GM12878 (cell line): ENCODE measurements at places on chromosomes 5 and 9.

GRCh38 chr5:123429221-123429954 is 6.2 kb upstream of the CEP120 start:
- DNase-seq = no peak

- DNase-seq = no peak
Observed at GRCh38 chr5:163458778-163459385, 1.0 kb downstream of the NUDCD2 start.

DNA sequence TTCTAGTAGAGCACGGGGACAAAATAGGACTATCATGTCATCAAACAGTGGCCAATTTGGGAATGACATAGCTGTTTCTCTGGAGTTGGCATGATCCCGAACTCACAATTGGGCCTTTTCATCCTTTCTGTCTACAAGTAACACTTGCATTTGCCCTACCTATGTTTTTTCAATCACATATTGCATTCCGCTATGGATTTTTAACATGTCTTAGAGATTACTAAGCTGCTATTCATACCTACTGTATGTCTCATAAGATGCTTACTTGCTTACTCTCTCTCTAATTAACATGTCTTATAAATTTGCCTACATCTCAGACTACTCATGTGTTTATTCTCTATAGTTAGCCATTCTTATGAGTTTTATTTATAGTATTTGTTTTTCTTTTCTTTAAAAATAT is 341.2 kb upstream of the CTNND2 start:
- no peak for DNase-seq

- DNase-seq = no peak
Observed at GRCh38 chr9:131579789-131580211, 34.5 kb downstream of the PRRT1B start.

DNA sequence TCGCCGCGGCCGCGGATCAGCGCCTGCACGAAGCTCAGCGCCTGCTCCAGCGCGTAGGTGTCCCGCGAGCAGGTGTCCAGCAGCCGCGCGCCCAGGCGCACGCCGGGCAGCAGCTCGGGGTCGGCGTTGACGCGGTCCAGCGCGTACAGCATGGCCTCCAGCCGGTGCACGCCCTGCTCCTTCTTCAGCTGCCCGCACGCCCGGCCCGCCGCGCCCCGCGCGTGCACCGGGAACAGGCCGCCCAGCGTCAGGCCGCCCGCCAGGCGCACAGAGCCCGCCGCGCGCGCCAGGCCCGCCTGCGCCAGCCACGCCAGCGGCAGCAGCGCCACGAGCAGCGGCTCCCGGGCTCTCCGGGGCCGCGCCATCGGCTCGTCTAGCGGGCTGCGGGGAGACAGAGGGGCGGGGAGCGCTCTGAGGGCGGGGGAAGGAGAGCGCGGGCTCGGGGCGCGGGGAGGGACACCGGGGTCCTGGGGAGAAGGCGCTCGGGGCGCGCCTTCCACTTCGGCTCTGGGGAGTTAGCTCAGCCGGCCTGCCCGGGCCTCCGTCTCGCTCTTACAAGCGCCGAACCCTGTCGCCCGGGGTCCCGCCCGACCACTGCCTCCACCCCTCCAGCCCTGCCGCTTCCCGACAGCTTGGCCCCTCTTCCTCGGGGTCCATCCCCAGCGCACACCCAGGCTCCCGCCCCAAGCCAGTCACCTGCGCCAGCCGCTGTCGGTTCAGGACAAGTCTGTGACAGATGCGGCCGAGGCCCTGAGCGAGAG is at the start of gene GRM6:
GRM6 (minus strand) TSS at position 741 of the 761 bp plus-strand sequence; CDS start at position 365, 376 bp downstream.
- DNase-seq = no peak

DNA sequence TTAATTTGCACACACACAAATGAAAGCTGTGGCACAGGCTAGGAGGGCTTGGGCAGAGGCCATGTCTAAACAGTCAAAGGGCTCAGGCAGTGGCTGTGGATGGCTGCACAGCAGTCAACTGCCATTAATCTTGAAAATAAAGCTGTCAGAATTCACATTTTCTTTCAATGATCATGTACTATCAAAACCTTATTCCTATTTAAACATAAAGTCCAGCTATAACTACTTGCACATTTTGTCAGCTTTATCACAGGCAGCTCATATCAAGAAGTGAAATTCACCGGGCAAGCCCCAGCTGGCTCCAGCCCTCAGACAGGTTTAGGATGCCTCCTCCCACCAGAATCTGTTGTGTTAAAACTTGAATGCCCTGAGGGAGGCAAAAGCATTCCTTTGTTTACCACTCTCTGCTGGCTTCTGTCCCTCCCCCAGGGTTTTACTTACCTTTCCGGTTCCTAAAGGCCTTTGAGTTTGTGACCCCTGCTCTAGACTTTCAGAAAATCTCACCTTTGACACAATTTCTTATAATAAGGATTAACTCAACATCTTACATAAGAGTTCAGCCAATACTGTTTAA is 54.9 kb upstream of the GRAMD2B start:
- no peak for DNase-seq

GRCh38 chr9:69627281-69627680 is 44.9 kb downstream of the APBA1 start:
- DNase-seq = no peak

GRCh38 chr9:109238655-109239054 is 71.6 kb upstream of the FRRS1L start:
- DNase-seq = no peak

- no peak for DNase-seq
Observed at GRCh38 chr5:81010336-81011169, 50.4 kb downstream of the RASGRF2 start.

DNA sequence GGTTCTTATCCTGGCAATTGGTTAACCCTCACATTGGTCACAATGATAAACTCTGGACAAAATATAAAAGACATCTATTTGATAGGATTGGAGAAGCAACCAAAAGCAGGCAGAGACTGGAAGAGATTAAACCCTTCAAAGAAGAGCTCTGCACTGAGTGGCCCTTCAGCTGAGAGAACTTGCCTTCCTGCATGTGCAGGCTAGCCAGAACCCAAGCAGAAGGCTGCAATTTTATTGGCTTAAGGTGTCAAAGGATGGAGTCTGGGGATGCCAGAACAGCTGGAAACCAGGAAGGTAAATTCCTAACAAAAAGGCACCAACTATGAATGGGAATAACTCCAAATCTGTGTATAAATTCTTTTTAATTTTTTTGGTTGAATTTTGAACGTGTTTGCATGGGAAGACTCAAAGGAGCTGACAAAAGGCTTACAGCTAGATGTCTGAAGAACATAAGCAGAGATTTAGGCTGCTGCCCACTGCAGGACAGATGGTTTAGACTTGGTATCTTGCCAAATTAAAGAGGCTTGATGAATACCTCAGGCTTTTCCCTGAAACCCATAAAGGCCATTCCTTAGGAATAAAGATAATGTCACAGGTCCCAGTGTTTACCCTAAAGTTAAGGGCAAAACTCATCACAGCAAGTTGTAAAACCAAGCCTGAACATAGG is 66.3 kb downstream of the NR2F1 start:
- DNase-seq = no peak

GRCh38 chr5:135110785-135111596 is 77.0 kb upstream of the PITX1 start:
- no peak for DNase-seq

GRCh38 chr5:14364576-14365472 is 216.8 kb upstream of the OTULINL start:
- DNase-seq = no peak

DNA sequence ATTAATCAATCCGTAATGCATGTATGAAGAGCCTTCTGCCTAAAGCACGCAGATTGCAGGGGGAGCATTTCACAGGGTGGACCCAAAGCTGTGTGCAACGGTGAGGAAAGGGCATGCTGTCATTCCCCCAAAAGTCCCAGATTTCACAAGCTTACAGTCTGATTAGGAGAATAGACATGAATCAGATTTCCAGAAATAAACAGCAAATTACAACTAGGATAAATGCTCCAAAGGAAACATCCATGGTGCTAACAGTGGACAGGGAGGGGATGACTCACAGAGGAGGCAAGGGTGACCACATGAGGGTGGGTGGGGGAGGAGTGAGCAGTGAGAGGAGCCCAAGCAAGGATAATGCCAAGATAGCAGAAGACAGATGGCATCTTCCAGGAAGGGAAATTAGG is 258.4 kb upstream of the TAS2R1 start:
- no peak for DNase-seq

DNA sequence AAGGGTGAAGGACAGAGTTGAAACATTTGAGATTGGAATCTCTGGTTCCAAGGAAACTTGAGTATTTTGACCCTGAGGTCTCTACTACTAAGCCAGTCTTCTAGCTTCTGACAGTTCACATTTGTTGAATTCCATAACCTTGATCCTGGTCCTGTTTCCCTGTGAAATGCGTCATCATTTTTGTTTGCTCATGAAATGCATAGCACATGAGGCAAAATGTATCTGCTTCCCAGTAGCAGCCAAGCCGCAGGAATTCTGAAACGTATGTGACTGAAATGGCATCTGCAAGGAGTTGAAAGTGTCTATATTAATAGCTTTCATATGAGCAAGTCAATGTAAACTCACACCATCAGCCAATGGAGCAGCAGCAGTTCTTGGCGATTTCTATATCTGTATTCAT is 307.9 kb downstream of the CSNK1G3 start:
- no peak for DNase-seq

DNA sequence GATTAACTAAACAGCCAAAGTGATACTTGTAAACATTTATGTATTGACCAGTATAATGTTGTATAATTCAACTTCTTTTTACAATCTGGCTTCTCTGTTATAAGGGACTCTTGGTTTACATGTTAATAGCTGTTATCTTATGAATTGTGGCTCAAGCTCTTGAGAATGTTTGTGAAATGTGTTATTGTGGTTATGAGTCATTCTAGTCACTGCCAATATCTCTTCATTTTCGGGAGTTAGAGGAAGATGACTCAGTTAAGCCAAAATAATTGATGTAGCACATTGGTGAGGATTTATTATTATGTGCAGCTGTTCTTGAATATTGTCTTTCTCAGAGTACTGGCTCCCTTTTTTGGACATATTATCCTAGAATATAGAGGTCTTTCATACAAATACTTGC is 655.2 kb upstream of the RIOK2 start:
- DNase-seq = peak; percentile 58

GRCh38 chr9:5617749-5618148 is 11.2 kb upstream of the RIC1 start:
- DNase-seq = peak; percentile 92

DNA sequence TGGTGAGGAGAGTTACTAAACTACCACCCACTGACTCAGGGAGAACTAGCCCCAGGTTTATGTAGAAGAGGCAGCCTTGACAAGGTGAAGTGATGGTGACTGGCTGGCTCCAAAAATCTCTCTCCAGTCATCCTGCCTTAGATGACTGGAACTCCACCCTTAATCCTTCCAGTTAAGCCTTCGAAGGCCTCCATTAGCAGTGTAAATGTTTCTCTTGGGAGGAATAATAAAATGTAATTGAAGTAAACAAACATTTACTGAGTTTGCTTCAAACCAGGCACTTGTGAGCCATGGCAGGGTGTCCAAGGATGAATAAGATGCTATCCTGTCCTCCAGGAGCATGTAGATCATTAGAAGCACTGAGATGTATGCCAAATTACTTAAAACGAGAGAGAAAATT is 35.5 kb downstream of the ASTN2 start:
- DNase-seq = no peak

- DNase-seq = no peak
Observed at GRCh38 chr5:103867857-103868598, 305.4 kb upstream of the NUDT12 start.

GRCh38 chr5:75366787-75367186 is 29.8 kb downstream of the HMGCR start:
- DNase-seq = peak; percentile 72

DNA sequence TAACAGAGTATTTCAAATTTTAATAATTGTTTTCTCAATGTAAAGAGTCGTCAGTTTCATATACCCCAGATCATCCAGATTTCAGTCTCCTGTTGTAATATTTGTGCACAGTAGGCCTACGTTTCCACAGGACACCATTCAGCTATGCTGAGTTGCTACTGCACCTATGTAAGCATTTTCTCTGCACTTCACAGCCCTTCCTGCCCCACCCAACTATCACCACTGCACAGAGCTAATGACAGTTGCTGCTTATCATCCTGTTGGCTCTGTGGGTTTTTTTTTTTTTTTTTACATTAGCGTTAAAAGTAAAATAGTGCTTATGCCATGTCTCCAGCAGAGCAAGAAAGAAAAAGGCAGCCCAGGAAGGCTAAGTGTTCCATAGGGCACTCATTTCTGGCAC is 5.9 kb upstream of the PRKACG start:
- DNase-seq = no peak

GRCh38 chr9:7297521-7297920 is 502.1 kb downstream of the DMAC1 start:
- no peak for DNase-seq

DNA sequence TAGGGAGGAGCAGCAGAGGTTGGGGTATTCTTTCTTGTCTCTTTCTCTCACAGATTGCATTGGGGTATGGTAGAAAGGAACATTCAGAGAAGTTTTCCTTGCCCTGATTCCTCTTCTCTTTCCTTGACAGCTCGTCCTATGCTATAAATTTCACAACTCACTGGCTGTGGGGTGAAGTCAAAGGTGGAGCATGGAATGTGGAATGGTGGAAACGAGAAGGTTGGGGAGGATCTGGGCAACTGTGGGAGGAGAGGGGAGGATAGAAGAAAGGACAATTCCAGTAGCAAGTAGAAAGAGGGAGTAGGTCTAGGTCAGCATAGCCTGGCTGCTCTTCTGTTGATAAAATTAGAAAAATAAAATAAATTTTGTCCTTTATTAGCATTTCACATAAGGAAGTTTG is 39.0 kb upstream of the POC5 start:
- DNase-seq = no peak

DNA sequence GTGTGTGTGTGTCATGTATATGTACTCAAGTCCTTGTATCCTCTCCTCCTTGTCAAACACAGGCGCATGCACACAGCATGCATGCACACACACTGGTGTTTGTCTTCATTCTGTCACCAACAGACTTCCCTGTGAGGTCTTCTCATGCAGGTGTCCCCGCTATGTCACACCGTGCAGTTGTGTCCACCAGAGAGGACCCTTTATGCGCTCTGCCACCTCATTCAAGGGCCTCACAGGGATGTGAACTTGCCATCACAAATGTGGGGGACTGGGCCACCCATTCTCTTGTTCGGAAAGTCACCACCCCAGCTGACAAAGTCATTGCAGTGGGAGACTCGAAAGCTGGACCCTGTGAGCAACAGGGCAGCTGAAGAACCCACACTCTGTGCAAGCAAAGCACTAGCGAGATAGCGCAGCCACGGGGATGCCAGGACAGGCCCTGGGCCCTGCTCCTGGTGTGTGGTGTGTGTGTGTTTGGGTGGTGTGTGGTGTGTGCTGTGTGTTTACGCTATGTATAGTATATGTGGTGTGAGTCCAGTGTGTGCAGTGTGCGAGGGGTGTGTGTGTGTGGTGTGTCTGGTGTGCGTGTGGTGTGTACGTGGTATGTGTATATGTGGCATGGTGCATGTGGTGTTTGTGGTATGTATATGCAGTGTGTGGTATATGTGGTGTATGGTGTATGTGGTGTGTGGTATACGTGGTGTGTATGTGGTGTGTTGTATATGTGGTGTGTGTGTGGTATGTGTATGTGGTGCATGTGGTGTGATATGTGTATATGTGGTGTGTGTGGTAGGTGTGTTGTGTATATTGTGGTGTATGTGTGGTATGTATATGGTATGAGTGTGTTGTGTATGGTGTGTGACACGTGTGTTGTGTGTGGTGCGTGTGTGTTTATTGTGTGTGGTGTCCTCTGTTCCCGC is 30.9 kb upstream of the NXNL2 start:
- DNase-seq = no peak
